Esophagus squamous epithelium (tissue), 5 donors: ENCODE measurements at places on chromosomes 2 and 18.

GRCh38 chr18:10010611-10011015, 96.8 kb downstream of the VAPA start:
- DNase-seq: no peak

GRCh38 chr2:32377928-32378327, 21.1 kb downstream of the BIRC6 start:
- DNase-seq: no peak

DNA sequence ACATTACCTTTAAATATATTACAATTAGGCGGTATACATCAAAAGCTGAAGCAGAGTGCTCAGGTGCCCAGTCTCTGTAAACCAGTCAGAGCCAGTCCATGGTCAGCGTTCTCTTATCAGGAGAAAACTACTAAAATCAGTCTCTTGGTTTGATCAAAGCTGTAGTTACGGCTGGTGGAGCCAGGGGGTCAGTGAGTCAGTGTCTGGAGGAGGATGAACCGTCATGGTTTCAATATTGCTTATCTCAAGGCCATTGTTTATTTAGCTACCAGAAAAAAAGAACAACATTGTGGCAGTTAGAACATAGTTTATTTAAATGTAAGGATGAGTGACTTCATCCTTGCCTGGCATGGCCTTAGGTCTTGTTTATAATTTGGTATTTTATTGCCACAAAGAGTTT, 71.3 kb upstream of the NYAP2 start:
- DNase-seq: no peak

DNA sequence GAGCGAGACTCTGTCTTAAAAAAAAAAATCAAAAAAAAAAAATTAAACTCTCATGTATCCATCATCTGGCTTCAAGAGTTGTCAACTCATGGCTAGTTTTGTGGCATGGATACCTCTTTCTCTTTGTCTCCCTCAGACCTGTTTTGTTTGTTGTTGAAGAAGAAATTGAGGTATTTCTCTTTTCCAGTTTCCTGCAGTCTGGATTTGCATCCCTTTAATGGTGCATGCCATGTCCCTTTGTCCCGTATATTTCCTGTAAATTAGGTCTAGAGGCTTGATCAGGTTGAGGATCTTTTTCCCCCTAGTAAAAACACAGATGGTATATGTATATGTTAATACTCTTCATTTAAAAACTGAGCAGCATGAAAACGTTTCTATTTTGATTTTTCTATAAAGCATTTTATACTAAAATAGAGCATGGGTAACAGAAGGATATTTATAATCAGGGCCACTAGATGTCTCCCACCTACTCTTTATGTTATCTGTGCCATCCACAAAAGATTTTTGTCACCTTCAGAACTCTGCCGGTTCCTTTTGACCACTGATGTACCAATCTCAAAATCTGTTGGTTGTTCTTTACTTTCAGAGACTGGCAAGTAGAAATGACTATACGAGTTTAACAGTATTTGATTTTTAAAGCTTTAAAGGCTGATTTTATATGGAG, 80.1 kb downstream of the GALNT1 start:
- DNase-seq: no peak

GRCh38 chr2:235511187-235511661, 17.4 kb downstream of the AGAP1 start:
- DNase-seq: no peak

DNA sequence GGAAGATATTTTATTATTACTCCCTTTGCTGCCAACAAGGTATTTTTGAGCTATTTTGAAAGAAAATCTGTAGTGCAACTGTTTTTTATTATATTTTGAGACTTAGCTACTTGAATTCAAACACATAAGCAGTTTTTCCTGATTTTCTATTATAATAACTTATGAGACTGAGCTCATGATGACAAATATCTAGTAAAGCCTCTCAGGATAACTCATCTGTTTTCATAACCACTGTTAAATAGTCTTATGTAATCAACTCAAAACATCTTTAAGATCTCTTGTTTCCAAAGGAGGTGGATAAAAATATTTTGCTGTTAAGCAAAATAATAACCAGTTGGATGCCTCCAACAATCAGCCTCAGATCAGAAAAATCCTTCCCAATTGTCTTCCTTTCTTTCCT, 21.9 kb upstream of the PPP1CB start:
- DNase-seq: no peak

- no peak for DNase-seq
These were observed 23.8 kb downstream of the HDAC4 start for GRCh38 chr2:239376942-239377531.

- no peak for DNase-seq
These were observed 139.8 kb downstream of the PIK3C3 start for GRCh38 chr18:42094875-42095274.

GRCh38 chr2:161121622-161122021, 38.6 kb upstream of the TANK start:
- no peak for DNase-seq

DNA sequence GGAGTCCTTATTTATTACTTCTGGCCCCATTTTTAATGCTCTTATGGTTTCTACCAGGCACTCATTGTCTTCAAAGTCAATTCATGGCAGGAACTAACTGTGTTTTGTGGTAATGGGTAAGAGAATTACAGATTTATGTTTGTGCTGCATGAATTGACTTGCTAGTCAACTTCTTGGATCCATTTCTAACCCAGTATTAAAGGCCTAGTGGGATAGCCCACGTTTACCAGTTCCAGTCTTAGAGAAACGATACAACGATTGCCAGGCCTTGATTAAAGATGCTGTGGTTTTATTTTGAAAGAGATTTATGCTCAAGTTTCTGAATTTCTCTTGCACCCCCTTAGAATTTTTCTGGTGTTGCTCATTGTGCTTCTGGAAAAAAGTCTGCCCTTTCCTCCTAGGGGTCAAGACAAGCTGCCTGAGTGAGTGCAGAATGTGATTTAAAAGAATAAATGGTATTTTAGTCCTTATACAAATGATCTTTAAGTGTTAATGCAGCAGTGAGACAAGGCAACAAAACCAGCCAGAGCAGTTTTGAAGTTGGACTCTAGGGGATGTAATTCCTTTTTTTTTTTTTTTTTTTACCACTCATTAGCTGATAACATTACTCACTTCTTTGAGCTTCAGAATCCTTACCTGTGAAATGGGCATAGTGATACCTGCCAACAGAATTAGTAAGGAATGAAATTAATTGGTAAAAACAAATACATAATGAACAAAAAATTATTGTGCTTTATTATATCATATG, 101.5 kb downstream of the ARHGAP15 start:
- DNase-seq: no peak

DNA sequence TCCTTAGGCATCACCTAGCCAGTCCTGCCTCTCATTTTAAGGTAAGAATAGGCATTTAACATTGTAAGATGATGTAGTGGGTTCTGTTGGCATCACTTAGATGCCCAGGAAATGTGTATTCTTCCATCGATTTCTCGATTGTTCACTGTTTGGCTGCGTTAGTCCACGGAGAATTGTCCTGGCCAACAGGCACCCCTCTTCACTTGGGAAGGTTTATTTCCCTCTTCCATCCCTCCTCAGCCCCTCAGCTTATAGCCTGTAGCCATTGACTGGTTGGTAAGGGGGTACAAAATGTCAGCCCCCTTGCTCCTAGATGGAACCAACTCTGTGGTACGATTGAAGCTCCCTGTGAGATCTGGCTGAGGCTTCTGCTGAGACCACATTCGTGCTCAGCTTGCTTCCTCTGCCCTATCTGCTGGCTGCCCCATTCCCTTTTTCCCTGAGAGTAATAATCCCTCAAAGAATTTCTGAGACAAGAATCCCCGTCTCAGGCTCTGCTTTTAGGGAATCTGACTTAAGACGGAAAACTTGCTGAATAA, 43.4 kb downstream of the PLEKHA3 start:
- DNase-seq: no peak
